Stimulated activated CD4-positive, alpha-beta T cell treated with anti-CD3 and anti-CD28 coated beads, Interleukin-1b, Interleukin-23, amount 100 ng/mL, for 1 hour (primary cell): ENCODE measurements at places on chromosomes 13 and 19.

GRCh38 chr13:96391606-96392005 is 301.7 kb downstream of the HS6ST3 start:
- DNase-seq: no peak

DNA sequence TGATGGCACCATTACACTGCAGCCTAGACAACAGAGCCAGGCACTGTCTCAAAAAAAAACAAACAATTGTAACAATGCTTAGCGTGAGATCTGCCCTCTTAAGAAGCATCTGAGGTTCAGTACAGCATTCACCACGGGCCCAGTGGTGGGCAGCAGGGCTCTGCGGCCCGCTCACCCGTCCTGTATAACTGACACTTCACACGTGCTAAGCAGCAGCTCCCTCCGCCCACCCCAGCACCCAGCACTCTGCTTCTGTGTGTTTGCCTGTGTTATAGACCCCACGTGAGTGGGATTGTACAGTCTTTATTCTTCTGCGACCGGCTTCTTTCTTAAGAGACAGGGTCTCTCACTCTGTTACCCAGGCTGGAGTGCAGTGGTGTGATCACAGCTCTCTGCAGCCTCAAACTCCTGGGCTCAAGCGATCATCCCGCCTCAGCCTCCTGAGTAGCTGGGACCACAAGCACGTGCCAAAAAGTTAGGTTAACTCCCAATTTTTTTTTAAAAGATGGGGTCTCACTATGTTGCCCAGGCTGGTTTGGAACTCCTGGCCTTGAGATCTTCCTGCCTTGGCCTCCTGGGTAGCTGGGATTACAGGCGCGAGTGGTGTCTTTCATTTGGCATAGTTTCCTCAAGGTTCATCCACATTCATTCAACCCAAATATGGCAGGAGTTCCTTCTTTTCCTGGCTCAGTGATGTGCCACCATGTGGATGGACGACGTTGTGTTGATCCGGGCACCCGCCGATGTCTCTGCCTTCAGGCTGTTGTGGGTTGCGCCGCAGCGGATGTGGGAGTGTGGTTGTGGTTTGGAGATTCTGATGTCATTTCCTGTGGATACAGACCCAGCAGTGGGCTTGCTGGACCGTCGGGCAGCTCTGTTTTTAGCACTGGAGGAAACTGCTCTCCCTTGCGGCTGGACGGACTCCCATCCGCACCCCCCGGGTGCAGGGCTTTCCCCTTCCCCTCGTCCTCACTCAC is 170.0 kb downstream of the KDM4B start:
- no peak for DNase-seq

DNA sequence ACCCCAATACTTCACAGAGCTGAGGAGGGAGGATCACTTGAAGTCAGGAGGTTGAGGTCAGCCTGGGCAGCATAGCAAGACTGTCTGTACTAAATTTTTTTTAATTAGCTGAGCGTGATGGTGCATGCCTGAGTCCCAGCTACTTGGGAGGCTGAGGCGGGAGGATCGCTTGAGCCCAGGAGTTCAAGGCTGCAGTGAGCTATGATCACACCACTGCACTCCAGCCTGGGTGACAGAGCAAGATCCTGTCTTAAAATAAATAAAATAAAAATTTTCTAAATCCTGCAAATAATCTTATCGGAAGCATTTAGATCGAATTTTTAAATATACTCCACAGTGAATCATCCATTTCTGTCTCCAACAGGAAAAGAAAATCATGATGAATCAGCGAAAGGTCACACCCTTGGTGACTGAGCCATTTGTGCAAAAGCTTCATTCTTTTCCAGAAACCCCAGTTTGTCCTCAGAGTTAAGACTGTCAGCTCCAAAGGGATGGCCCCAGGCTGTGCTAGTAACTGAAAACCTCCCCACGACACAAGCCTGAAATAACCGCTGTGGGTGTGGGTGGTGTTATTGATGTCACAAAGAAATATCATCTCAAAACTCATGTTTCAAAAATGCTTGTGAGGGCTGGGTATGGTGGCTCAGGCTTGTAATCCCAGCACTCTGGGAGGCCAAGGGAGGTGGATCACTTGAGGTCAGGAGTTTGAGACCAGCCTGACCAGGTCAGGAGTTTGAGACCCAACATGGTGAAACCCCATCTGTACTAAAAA is 167.6 kb downstream of the PTPRS start:
- DNase-seq: no peak

GRCh38 chr19:17424743-17425365 is 5.0 kb downstream of the MVB12A start:
- DNase-seq: no peak
